Umbilical cord (tissue), 2 donors: ENCODE measurements at places on chromosomes 3 and 15. TPM values are rescaled to one million over a fixed set of nuclear protein-coding genes. Genes with fewer than 3 reads are reported as not detected.

PRKCD gene
- total RNA-seq: 1.7 TPM

RASL12 gene
- total RNA-seq: 107 TPM

- no peak for DNase-seq
These were observed 11.2 kb upstream of the SCAPER start for GRCh38 chr15:76916369-76916768.

GRCh38 chr3:158974904-158975303, 173.1 kb downstream of the MFSD1 start:
- DNase-seq: no peak

GRCh38 chr3:117486719-117487716, 777.4 kb downstream of the TUSC7 start:
- no peak for DNase-seq
